ENCODE measurements at places on chromosomes 5 and 9. TPM values are rescaled to one million over a fixed set of nuclear protein-coding genes. Genes with fewer than 3 reads are reported as not detected.

Gene DIRAS2
- total RNA-seq: 0.40 TPM

Gene ANKRD18B
- 0.22 TPM for total RNA-seq

Gene NUTM2G
- not detected for total RNA-seq

Gene CDKN2AIPNL
- 45.8 TPM for total RNA-seq

Gene WNK2
- total RNA-seq: not detected

Gene FABP6
- total RNA-seq: not detected

Gene SLC34A3
- total RNA-seq: not detected

Gene OSMR
- total RNA-seq: 9.1 TPM

Gene EIF4E1B
- not detected for total RNA-seq

Gene PTCH1
- 2.8 TPM for total RNA-seq

Gene MSX2
- not detected for total RNA-seq

Gene EDIL3
- total RNA-seq: 0.44 TPM

Gene SLC36A2
- not detected for total RNA-seq

Gene C7
- total RNA-seq: under 0.01 TPM

Gene PLPPR1
- under 0.01 TPM for total RNA-seq

Gene HAPLN1
- total RNA-seq: not detected

Gene PAPPA
- total RNA-seq: 0.44 TPM

Gene CCDC183
- 0.22 TPM for total RNA-seq

Gene FOXI1
- total RNA-seq: not detected

Gene RORB
- not detected for total RNA-seq

Gene SARDH
- total RNA-seq: 0.22 TPM

Gene NME5
- 1.1 TPM for total RNA-seq

Gene DNAH5
- total RNA-seq: under 0.01 TPM

Gene ZNF454
- 1.2 TPM for total RNA-seq

Gene MATR3
- 163 TPM for total RNA-seq

Gene ADAMTS2
- total RNA-seq: 0.40 TPM

Gene SMIM32
- total RNA-seq: not detected

Gene TAF11L10
- not detected for total RNA-seq

Gene ADAMTS16
- not detected for total RNA-seq

Gene CTXN3
- total RNA-seq: not detected

Gene RAD50
- 6.3 TPM for total RNA-seq

Gene FAT2
- total RNA-seq: not detected

Gene ZNF883
- 0.22 TPM for total RNA-seq

Gene ASTN2
- 0.99 TPM for total RNA-seq

Gene GMCL2
- not detected for total RNA-seq

Gene TNFSF8
- not detected for total RNA-seq

Gene PKD2L2
- not detected for total RNA-seq

Gene CDC20B
- under 0.01 TPM for total RNA-seq

Data from lung microvascular endothelial cell (primary cell).